Esophagus muscularis mucosa (tissue), 4 donors: ENCODE measurements at places on chromosomes 1 and 21. TPM values are rescaled to one million over a fixed set of nuclear protein-coding genes. Genes with fewer than 3 reads are reported as not detected.

TMIGD3 gene
- 2.5 TPM for total RNA-seq

WNT9A gene
- total RNA-seq = 18.1 TPM

PPIE gene
- 40.5 TPM for total RNA-seq

GSTM5 gene
- 7.6 TPM for total RNA-seq

PPIAL4G gene
- not detected for total RNA-seq

HCRTR1 gene
- not detected for total RNA-seq

EPHA10 gene
- total RNA-seq = 0.32 TPM

SPATA45 gene
- total RNA-seq = not detected

AMPD1 gene
- not detected for total RNA-seq

CATSPER4 gene
- total RNA-seq = not detected

PLA2G2F gene
- total RNA-seq = not detected

JTB gene
- total RNA-seq = 238 TPM

IL22RA1 gene
- total RNA-seq = 0.23 TPM

ADAM15 gene
- 61.5 TPM for total RNA-seq

- peak; percentile 92 for DNase-seq
Measured at GRCh38 chr1:181033799-181034451, at the start of gene MR1. MR1 (plus strand) TSS chr1:181033983; CDS start chr1:181034008, 25 bp downstream.

- DNase-seq = no peak
Measured at GRCh38 chr1:6928106-6928885, 143.0 kb downstream of the CAMTA1 start.

DNA sequence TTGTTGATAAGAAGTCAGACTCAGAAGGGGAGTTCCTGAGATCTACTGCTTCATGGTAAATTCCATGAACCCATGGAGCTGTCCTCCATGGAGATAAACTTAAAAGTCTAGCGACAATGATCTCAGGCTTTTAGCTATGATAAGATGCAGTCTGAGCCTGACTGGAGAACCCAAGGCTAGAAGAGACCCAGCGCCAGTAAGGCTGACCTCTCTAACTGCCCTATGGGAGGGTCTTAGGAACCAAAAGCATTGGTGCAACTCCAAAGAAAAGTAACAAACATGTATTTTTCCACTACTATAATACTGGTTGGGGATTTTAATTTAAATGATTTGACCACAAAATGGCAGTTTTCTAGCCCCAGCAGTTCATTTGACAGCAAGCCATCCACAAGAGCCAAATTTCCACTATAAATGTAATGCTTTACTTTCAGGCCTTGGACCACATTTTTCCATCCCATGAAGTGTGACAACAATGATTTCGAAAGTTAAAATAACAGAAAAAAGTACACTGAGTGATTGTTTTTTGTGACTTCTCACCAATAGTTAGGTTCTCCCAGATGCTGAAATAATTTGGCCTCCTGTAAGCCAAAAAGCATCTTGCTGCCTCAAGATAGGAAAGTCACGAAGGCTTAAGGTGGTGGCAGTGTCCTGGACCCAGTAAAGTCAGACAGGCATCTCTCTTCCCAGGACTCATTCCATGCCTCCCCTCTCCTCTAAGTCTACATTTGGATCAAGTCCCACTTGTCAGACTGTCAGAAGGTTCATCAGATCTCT, 43.1 kb upstream of the EXOSC10 start:
- no peak for DNase-seq

DNA sequence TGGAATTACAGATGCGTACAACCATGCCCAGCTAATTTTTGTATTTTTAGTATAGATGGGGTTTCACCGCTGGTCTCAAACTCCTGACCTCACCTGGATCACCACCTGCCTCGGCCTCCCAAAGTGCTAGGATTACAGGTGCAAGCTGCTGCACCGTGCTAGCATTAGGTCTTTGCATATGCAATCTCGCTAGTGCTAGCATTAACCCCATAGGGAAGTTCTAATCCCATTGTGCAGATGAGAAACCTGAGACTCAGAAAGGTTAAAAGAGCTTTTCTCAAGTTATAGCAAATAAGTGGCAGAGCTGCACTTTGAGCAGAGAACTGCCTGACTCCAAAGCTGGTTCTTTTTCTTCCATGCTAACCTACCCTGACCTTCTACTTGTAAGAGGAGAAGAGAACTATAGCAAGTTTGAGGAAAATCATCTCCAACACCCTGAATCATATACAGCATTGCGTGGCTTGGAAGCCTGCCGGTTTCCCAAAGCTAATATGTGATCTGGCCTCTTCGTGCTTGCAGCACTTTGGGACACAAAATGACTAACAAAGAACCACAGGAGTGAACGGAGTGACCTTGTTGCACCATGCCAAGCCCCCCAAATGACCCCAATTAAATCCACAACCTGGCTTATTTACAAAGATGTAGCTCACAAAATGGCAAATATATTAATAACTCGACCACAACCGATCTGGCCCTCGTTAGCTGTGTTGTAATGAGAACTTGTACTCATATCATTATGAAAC, 185.1 kb downstream of the TM2D1 start:
- DNase-seq = no peak

DNA sequence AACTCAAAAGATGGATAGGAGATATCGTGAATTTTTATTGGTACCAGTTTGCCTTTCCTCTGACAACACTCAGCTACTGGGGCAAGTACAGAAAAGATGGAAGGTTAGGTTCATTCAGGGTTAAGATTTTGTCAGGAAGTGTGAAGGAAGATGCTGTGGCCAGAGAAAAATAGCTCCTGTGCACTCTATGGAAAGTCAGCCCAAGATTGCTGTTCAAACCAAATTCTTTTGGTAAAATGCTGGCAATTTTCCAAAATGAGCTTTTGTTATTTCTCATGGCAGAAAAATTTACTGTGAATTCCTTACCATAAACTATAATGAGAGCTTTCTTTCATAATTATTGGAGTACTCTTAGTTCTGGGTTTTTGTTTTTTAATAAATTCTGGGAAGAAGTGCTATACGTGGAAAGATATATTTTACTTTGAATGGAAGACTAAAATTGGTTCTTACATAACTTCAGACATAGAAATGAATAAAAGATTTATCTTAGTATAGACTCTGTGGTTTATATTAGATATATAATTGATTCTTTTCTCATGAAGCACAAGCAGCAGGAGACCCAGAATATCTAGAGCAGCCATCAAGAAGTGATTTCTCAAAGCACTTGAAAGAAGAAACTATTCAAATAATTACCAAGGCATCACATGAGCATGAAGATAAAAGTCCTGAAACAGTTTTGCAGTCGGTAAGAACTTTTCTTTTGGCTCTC, 112.2 kb downstream of the USP25 start:
- no peak for DNase-seq

DNA sequence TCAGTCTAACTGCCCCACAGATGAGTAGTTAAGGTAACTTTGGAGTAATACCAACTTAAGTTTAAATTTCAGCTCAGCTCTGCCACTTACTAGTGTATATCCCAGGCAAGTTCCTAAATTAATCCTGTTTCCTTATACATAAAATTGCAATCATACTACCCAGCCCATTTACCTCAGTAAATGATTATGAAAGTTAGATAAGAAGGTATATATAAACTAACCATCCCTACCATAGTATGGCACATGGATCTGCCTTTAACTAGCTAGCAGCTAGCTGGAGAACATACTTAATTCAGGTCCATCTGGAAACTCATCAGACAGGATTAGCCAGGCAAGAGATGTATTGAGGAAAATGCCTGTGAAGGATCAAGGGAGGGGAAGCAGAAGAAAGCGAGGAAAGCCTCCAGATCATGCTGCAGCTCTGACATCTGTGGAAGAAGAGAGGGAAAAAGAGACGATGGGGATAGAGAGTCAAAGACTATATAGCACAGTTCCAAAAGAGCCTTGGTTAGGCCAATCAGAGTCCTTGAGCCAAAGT, 8.0 kb upstream of the JAK1 start:
- DNase-seq = no peak

DNA sequence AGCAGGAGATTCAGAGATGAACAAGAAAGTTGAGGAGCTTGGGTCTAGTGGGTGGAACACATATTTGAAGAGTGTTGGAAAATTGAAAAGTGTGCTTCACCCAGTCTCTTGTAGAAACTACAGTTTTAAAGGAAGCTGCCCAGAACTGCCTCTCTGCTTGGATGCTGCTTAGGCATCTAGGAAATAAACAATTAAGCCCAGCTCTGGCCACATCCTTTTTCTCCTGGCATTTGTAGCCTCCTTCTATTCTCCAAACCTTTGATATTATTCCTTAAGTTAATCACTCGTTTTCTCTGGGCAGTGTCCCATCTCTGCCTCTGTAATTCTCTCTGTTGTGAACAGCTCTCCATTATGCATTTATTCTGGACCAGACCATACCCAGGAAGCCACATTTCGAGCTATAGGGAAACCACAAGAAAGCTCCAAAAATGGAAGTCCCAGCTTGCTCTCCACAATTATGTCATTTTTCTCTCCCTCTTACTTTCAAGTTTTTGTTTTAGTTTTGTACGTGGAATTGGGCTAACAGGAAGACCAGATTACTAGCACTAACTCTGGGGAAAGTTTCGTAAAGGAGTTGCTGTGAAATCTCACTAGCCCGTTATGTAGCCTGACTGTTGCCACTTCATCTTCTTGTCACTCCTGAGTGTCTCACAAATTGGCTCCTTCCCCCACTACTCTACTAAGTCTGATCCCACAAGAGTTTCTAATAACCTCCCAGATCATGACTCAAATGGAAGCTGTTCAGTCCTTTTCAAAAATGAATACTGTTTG, 102.2 kb downstream of the NTMT2 start:
- no peak for DNase-seq

DNA sequence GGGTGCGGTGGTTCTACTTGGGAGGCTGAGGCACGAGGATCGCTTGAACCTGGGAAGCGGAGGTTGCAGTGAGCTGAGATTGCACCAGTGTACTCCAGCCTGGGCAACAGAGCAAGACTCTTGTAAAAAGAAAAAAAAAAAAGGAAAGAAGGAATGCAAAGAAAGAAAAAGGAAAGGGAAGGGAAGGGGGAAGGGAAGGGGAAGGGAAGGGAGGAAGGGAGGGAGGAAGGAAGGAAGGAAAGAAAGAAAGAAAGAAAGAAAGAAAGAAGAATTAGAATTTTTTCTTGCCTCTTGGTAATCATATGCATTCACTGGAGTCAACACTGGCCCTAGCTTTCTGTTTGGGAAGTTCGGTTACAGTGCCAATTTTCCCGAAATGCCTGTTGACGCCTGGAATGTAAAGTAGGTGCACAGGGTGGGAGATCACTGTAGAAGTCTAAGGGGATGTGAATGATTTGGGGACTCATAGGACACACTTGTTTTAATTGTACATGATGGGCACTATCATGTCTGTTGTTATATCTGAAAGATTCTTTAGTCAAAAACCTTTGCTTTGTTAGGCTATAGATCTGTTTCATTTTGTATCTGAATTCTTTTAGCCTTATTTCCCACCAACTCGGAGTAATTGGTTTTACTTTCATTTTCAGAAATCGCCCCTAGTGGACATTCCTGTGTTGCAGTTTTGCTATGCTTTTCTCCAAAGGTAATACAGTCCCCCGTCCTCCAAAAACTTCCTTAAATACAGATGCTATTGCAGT, 59.8 kb upstream of the MORC3 start:
- no peak for DNase-seq

DNA sequence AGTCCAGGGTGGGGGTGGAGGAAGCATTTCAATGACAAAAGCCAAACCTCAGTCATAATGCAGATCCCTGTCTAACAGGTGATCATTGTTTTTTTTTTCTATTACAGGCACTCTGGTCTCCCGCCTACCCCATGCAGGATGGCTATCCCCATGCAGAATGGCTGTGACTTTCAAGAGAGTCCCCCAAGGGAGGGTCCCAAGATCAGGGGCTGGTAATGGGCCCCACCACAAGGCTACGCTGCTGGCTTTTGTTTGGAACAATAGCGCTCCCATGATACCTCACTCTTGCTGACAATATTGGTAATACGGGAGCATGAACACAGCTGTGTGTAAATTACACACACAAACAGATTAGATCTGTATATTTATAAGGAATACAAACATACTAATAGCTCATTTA, 119.4 kb downstream of the SLC45A1 start:
- no peak for DNase-seq

DNA sequence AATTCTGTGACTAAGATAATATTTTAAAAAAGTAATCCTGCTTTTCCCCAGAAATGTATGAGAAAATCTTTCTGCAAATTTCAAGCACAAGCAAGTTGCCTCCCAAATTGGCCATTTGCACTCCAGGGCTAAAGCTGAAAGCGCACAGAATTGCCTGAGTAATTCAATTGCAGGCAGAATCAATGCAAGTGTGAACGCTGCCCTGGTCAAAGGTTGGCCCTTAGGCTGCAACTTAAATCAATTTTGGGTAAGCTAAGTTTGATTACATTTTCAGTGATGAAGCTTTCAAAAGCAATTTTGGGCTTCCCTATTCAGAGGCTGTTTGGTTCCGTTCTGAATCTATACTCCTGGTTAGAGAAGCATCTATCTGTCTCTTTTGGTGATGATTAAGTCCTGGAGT, 501.8 kb upstream of the ZRANB2 start:
- no peak for DNase-seq

- DNase-seq = no peak
Measured at GRCh38 chr1:58447042-58447441, 99.5 kb downstream of the OMA1 start.

DNA sequence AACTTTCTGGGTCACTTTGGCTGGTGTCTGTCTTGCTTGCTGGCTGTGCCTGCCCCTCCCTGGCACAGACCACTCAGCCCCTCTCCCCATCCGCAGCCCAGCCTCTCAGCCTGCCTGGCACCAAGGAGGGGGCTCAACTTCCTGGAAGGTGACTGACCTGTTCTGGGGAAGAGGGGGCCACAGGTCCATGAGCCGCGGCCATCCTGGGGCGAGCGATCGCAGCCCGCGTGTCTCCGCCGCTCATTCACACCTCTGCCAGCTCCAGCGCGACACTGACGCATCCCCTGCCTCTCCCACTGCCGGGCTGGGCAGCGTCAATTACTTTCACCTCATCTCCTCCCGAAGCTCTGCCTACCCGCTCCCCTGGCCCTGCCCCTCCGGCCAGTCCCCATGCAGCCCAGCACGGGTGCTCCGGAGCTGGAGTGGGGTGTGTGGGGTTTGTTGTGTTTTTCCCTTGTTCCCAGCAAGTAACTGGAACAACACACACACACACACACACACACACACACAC, 14.3 kb downstream of the SLC6A9 start:
- DNase-seq = no peak

GRCh38 chr1:39410915-39411436, 80.5 kb upstream of the BMP8A start:
- no peak for DNase-seq

DNA sequence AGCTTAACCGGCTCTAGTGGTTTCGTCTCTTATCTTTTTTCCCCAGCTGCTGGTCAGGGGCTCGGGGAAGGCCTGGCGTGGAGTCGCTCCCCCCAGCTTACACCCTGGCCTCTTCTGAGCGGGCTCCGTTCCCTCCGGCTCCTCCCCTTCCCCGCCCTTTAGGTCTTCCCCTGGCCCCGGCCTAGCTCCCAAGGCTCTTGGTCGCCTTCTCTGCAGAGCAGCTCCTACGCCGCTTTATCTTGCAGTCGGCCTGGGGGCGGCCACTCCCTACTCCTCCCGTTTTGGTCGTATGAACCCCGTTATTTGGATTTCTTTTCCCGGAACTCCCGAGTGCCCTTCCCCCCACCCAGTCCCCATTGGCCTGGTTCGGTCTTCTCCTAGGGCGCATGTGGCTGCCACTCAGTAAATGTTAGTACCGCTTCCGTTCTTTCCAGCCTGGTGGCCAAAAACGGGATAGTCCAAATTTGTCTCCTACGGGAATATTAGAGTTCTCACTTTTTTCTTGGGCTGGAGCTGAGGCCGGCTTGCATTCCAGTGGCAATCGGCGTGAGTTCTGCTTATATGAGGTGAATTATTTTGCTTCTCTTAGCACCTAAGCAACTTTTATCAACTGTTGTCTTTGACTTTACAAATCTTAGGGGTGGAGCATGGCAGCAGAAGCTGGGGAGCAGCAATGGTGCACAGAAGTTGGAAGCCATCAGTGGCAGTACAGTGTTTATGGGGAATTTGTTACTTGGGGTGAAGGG, 467 bp downstream of the THRAP3 start:
- peak; percentile 96 for DNase-seq

- peak; percentile 87 for DNase-seq
Measured at GRCh38 chr1:214012418-214012817, 24.6 kb downstream of the PROX1 start.
